ENCODE measurements at places on chromosomes 2 and 18. TPM values are rescaled to one million over a fixed set of nuclear protein-coding genes. Genes with fewer than 3 reads are reported as not detected.

GRCh38 chr2:119434664-119435063, 3.0 kb downstream of the TMEM37 start:
- DNase-seq = no peak

HOXD3 gene
- total RNA-seq = 1.6 TPM

ADCYAP1 gene
- 0.10 TPM for total RNA-seq

GRCh38 chr2:57562495-57562894, 484.1 kb upstream of the VRK2 start:
- no peak for DNase-seq

AQP12B gene
- not detected for total RNA-seq

SETBP1 gene
- total RNA-seq = 5.5 TPM

DNA sequence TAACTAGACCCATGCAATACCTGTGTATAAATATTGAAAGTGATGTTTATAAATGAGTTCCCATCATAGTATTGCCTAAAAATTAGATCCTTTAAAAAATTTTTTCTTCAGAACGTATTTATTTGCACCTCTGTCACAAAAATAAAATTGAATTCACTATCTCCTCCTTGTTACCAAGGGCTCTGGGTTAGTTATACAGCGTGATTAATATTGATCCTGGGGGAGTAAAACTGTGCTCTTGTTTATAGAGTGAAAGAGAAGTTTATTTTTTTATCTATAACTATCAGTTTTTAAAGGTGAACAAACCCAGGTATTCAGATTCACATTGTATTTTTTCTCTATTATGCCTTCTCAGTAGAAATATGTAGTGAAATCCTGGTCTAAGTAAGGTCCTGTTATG, 458.5 kb downstream of the CPS1 start:
- DNase-seq = no peak

DHX57 gene
- total RNA-seq = 13.5 TPM

GRCh38 chr2:176653479-176654443, 384.5 kb downstream of the MTX2 start:
- peak; percentile 83 for DNase-seq

GRCh38 chr2:173090276-173090877, 14.7 kb downstream of the MAP3K20 start:
- DNase-seq = no peak

DNA sequence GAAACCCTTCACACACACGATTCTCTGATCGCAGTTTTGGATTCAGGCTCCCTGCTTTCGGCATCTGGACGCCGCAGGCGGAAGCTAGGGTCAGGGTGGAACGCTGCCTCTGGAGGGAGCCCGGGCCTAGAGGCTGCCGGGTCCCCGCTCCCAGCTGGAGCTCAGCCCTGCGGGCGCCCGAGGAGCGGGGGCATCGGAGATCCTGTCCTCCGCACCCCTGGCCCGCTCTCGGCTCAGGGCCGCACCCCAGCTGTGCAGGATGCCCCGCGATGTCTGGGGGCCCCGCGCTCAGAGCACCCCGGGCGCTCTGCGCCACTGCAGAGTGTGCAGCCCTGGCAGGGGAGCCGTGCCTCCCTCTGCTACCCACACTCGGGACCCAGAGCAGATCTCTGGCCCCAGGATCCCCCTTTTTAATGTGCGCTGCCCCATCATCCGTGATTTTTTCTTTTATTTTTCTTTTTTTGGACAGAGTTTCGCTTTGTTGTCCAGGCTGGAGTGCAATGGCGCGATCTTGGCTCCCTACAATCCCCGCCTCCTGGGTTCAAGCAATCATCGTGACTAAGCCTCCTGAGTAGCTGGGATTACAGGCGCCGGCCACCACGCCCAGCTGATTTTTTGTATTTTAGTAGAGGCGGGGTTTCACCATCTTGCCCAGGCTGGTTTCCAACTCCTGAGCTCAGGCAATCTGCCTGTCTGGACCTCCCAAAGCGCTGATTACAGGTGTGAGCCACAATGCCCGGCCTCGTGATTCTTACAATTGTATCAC, 54.8 kb upstream of the TUBA3E start:
- DNase-seq = no peak

REG1B gene
- total RNA-seq = not detected

SLC4A5 gene
- total RNA-seq = 0.10 TPM
